NB4 (cell line): ENCODE measurements at places on chromosomes 6 and 20.

GRCh38 chr6:13278991-13279390 is 49.3 kb downstream of the TBC1D7 start:
- DNase-seq, result no peak

GRCh38 chr6:33610779-33611732 is 10.1 kb upstream of the ITPR3 start:
- no peak for DNase-seq

- DNase-seq, result peak; percentile 88
These were observed at the start of gene NCOA6 for GRCh38 chr20:34825530-34826362. Gene NCOA6, minus strand, starts transcription at chr20:34825651. Its CDS starts 43,296 bp downstream, at chr20:34782355.

GRCh38 chr20:24786646-24787045 is 162.4 kb upstream of the CST7 start:
- no peak for DNase-seq

GRCh38 chr6:112049026-112049799 is 4.7 kb upstream of the CCN6 start:
- no peak for DNase-seq
